ENCODE measurements at places on chromosomes 13 and 19. TPM values are rescaled to one million over a fixed set of nuclear protein-coding genes. Genes with fewer than 3 reads are reported as not detected.

Gene ZNF358
- 34.6 TPM for polyA plus RNA-seq

Gene RFPL4A
- not detected for polyA plus RNA-seq

- no peak for DNase-seq
Measured at GRCh38 chr13:112658808-112659207, 31.0 kb upstream of the ATP11A start.

- no peak for DNase-seq
Measured at GRCh38 chr19:616747-617526, 16.4 kb downstream of the POLRMT start.

DNA sequence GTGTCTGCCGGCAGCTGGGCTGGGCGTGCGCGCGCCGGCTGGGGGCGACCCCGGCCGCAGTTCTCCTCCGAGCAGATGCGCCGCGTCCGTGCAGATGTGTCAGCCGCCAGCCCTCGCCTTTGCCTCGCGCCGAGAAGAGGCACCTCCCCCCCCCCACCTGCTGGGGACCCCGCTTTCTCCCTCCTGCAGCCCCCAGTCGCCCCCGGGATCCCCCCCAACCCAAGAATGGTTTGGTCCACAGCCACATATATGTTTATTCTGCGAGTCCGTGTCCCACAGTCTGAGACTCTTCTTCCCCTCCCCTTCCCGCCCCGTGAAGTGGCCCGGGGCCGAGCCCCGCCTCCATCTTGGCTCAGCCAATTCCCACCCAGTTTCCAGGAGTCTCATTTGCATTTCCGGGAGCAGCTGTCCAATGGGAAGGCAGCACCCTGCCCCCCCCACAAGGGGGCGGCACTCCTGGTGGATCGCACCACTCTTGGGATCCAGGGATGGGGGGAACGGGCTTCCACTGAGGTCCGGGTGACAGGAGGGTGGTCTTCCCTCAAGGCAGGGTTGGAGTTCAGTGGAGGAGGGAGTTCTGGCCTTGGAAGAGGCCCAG is 8.6 kb downstream of the ISOC2 start:
- peak; percentile 88 for DNase-seq

GRCh38 chr13:108049211-108049610 is 166.1 kb downstream of the LIG4 start:
- DNase-seq: no peak
